Activated T-helper 2 cell treated with anti-CD3 and anti-CD28 coated beads, Interferon-gamma antibody, Interleukin-2, Interleukin-4, amounts not matched to agents 10 μg/mL and 5 μg/mL and 100 μg/mL, durations not matched to agents 14 hours and 24 hours and 36 hours (primary cell): ENCODE measurements at places on chromosomes 6 and 20.

DNA sequence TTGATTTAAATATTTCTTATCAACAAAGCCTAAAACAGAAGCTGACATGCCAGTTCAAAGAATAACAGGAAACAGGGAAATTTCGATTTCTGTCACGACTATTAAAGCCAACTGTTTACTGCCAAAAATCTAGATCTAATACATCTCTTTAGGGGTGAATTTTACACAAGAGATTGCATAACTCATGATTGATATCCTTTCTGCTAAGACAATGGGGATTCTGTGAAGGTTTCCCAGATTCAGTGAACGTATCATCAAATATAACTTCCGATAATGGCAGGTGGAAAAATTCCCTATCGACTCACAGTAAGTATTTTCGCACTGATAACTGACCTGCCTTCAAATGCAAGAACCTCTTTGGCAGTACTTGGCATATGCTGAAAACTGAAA is 42.9 kb downstream of the NHSL1 start:
- no peak overlapping the region for H3K4me3 ChIP-seq
- no peaks in the 10 kb centered on the region for H3K27me3 ChIP-seq
- H3K4me1 ChIP-seq, result peaks cover 25% of the 10 kb centered on the region
- H3K27ac ChIP-seq, result peak overlapping the region; percentile 22
- DNase-seq, result no peak
- no peaks in the 10 kb centered on the region for H3K36me3 ChIP-seq

DNA sequence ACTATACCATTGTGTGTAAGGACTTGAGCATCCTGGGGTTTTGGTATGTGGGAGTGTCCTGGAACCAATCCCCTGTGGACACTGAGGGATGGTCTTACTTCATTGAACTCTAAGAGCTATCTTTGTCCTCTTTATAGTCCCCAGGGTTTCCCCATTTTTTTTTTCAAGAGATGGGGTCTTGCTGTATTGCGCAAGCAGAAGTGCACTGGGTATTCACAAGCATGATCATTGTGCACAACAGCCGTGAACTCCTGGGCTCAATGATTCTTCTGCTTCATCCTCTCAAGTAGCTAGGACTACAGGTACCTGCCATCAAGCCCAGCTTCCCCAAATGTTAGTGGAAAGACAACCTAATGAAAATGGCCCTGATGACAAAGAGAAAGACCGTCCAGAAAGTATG is 2.2 kb upstream of the ASCC3 start:
- peaks cover 1% of the 10 kb centered on the region for H3K27me3 ChIP-seq
- H3K4me3 ChIP-seq, result no peak overlapping the region
- H3K36me3 ChIP-seq, result peaks cover 9% of the 10 kb centered on the region
- no peak for DNase-seq
- peaks cover 28% of the 10 kb centered on the region for H3K4me1 ChIP-seq

DNA sequence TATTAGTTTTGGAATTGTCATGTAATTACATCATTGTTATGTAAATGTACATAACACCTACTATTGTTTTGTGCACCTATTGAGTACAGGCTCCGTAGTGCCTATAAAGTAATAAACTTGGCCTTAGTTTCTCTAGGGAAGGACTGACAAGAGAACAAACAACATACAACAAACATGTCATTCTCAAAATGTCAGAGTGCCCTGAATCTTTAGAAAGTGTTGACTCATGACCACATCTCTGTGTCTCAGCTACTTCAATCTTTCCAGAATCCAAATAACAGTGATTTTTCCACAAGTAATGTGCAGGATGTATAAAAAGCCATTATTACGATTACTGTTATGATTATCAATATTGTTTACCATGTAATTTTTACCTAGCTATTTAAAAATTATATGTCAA is 17.2 kb downstream of the LAMP5 start:
- DNase-seq, result no peak
- H3K27me3 ChIP-seq, result no peaks in the 10 kb centered on the region
- no peaks in the 10 kb centered on the region for H3K4me1 ChIP-seq
- H3K27ac ChIP-seq, result no peak overlapping the region
- H3K4me3 ChIP-seq, result no peak overlapping the region

DNA sequence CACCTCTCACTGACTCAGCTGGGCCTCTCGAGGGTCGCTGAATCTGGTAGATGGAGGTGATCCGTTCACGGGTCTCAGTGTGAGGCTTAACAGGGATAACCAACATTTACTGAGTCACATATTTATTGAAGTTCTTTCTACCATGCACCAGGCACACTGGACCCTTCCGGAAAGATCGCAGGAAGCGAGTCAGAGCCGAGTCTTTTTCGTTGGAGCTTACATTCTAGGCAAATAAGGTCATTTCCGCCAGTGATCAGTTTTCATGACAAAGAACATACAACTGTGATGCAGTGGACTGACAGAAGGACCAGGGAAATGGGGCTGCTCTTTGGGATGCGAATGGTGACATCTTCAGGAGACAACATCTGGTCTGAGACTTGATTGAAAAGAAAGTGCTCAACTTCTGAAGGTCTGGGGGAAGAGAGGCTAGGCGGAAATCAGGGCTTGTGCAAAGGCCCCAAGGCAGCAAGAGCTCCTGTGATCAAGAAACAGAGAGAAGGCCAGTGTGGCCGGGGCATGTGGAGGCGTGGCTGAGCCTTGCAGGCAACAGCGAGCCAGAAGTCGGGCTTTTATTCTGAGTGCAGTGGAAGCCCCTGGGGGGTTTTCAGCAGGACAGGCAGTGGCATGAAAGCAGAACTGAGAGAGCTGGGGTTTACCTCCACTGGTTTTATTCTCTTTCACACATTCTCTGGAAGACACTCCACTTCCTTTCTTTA is 56.7 kb downstream of the APCDD1L start:
- no peak overlapping the region for H3K4me3 ChIP-seq
- peaks cover 21% of the 10 kb centered on the region for H3K4me1 ChIP-seq
- H3K27me3 ChIP-seq, result no peaks in the 10 kb centered on the region
- H3K27ac ChIP-seq, result no peak overlapping the region

DNA sequence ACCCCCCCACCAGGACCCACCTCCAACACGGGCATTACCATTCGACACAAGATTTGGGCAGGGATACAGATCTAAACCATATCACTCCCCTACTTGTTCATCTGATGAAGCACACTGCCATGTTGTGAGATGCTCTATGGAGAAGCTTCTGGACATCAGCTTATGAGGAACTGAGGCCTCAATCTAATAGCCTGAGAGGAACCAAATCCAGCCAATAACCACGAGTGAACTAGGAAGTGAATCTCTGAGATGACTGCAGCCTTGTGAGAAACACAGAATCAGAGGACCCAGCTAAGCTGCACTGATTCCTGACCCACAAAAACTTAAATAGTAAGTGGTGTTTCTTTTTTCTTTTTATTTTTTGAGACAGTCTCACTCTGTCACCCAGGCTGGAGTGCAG is 21.6 kb upstream of the ZBTB2 start:
- H3K36me3 ChIP-seq, result peaks cover 71% of the 10 kb centered on the region
- DNase-seq, result no peak

GRCh38 chr6:155248008-155249001 is 15.5 kb upstream of the CLDN20 start:
- DNase-seq, result no peak
- H3K4me1 ChIP-seq, result no peaks in the 10 kb centered on the region
- no peaks in the 10 kb centered on the region for H3K27me3 ChIP-seq
- peaks cover 72% of the 10 kb centered on the region for H3K36me3 ChIP-seq
- H3K4me3 ChIP-seq, result no peak overlapping the region
- H3K27ac ChIP-seq, result no peak overlapping the region

DNA sequence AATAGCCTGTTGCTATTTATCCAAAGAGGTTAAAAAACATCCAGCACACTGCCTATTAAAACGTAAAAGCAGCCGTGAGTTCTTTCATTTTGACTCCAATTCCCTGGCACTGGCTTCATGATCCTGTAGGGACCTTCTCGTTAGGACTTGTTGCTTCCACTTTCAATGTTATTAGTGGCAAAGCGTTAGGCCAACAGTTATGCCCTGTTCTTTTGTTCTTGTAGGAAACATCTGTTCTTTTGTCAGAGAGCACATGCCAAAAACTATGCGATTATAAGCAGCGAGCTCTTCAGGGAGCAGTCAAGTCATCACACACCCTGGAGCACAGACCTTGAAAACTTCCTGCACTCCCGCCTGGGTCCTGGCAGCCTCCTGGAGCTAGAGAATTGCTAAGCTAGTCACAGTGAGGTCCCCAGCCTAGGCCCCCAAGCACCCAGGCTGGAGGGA is 609.5 kb upstream of the ARID1B start:
- no peak overlapping the region for H3K27ac ChIP-seq
- peaks cover 15% of the 10 kb centered on the region for H3K4me1 ChIP-seq
- H3K4me3 ChIP-seq, result peak overlapping the region; percentile 33
- no peaks in the 10 kb centered on the region for H3K36me3 ChIP-seq
- DNase-seq, result no peak

- no peak overlapping the region for H3K4me3 ChIP-seq
- no peak for DNase-seq
- H3K36me3 ChIP-seq, result no peaks in the 10 kb centered on the region
- H3K27me3 ChIP-seq, result no peaks in the 10 kb centered on the region
- H3K27ac ChIP-seq, result no peak overlapping the region
- H3K4me1 ChIP-seq, result no peaks in the 10 kb centered on the region
Observed at GRCh38 chr6:168648240-168649125, 207.5 kb downstream of the SMOC2 start.

DNA sequence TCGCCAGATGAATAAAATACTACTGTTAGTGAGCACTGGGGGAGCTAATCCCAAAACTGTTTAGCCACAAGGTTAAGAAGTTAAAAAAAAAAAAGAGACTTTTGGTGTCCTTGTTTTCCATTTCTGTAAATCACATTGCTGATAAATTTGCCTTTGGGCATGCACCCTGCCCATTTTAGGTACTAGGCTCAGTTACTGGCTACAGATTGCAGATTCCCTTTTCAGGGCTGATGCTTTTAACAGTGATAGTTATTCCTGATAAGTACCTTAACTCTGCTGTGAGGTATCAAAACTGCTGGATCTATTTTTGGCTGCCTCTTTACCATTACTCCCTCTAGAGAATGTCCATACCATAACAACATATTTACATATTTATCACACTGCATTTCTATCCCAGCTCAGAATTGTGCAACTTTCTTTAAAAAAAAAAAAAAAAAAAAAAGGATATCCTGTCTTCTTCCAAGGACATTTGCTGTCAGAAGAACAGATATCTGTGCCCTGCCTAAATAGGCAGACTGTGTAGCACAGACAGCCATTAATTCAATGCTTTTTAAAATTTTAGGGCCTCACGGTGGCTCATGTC is 94.5 kb downstream of the SSR1 start:
- H3K4me3 ChIP-seq, result no peak overlapping the region
- no peaks in the 10 kb centered on the region for H3K27me3 ChIP-seq
- peaks cover 10% of the 10 kb centered on the region for H3K4me1 ChIP-seq
- H3K27ac ChIP-seq, result no peak overlapping the region

- peaks cover 7% of the 10 kb centered on the region for H3K4me1 ChIP-seq
- no peak overlapping the region for H3K4me3 ChIP-seq
- DNase-seq, result no peak
Observed at GRCh38 chr20:17602493-17602892, 32.6 kb downstream of the DSTN start.

DNA sequence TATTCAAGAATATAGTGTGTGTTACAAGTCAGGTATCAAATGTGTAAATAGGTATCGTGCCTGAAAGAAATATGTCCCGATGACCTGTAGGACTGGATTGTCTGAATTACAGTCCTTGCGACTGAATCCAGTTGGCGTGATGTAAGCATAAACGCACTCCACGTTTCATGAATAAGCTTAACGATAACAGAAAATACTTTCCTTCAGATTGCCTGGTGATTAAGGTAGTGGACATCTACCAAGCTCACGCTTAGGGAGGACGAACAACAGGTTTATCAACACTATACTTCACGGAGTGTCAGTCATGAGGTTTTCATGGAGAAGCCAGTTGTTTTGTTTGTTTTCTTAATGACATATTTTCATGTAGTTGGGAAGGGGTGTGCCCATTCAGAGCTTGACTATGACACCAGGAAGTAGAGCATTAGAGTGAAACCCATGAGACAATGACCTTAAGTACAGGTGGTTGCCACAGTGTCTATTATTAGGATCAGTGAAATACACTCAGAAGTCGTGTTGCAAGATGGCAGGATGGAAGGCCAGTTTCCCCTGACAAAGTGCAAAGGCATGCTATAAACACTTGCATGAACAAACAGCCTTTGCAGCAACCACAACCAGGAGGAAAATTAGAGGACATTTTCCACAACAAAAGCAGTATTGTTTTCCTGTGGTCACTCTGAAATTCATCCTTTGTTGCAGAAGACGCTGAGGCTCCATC is 305.8 kb upstream of the PRDM1 start:
- peaks cover 47% of the 10 kb centered on the region for H3K4me1 ChIP-seq
- DNase-seq, result no peak
- H3K27ac ChIP-seq, result no peak overlapping the region
- H3K4me3 ChIP-seq, result no peak overlapping the region

DNA sequence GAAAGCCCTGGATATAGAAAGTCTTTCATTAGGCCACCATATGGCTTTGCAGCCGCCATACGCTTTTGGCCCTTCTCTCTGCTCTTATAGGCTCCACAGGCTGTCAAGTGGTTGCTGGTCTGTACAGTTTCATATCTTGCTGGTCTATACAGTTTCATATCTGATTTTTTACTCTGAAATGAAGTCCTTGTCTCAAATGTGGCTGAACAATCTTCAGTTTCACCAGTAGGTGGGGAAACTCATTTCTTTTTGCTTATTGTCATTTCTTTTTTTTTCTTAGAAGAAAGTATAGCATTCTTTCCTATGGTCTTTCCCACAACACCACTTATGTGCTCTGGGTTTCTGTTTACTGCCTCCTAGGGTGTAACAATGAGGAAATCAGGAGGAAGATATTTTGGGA is 771.4 kb upstream of the MMS22L start:
- H3K36me3 ChIP-seq, result no peaks in the 10 kb centered on the region
- no peak overlapping the region for H3K27ac ChIP-seq
- H3K4me1 ChIP-seq, result no peaks in the 10 kb centered on the region
- H3K27me3 ChIP-seq, result no peaks in the 10 kb centered on the region
- DNase-seq, result no peak

DNA sequence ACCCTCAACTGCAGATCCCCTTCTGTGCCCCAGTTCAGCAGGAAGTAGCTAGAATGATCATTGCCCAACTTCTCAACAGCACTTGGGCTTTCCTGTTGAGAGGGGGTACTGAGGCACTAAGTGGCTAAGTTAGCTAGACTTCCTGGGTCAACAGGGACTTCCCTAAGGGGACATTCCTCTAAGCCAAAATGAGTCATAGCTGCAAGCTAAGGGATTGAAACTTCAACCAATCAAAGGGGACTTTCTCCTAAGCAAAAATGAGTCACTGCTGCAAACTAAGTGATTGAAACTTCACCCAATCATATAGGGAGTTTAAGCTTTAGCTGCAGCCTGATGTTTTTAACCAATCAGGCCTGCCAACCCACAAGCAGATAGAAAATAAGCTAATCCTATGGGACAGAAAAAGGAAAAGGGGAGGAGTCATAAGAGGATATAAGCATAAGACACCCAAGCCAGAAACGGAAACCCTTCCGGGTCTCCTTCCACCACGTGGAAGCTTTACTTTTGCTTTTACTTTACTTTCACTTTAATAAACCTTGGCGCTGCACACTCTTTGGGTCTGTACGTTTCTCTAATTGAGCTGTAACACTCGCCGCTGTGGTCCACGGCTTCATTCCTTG is 659.0 kb upstream of the HS3ST5 start:
- H3K36me3 ChIP-seq, result peaks cover 13% of the 10 kb centered on the region
- H3K27ac ChIP-seq, result peak overlapping the region; percentile 61
- no peak overlapping the region for H3K4me3 ChIP-seq
